ENCODE measurements at places on chromosomes 2 and 18. TPM values are rescaled to one million over a fixed set of nuclear protein-coding genes. Genes with fewer than 3 reads are reported as not detected.

The KRTCAP3 gene
- total RNA-seq: 6.6 TPM

DNA sequence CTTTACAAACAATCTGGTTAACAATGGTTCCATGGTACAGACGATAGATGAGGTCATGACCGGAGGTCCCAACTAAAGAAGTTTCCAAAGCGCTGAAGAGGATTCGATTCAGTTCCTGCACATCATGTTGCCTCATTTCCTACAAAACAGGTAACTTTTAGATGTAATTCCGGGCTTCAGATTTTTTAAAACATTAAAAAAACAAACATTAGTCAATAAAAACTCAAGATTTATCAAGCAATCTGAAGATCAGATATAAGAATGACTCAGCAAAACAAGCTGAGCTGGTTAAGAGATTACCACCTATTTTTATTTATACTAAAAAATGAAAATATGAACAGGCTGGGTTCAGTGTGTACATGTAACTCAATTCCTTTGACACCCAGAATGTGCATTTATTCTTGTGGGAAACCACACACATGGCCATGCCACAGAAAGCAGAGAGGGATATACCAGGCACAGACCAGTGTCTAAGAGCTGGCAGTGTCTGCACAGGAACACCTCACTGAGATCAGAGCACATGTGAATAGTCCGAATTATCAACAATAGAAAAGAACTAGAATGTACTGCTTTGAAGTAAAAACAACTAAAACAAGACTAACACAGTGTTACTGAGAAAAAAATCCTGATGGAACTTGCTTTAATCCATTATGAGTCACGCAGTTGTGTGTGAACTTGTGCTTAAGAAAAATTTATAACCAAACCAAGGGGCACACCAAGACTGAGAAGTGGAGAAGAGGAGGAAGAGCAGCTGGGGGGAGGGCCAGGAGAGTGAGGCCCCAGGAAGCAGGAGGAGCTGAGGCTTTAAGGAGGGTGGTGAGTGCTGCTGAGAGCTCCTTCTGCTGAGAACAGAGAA, 9.5 kb downstream of the USP40 start:
- DNase-seq: no peak

GRCh38 chr2:128626760-128627511, 308.3 kb upstream of the HS6ST1 start:
- DNase-seq: no peak

DNA sequence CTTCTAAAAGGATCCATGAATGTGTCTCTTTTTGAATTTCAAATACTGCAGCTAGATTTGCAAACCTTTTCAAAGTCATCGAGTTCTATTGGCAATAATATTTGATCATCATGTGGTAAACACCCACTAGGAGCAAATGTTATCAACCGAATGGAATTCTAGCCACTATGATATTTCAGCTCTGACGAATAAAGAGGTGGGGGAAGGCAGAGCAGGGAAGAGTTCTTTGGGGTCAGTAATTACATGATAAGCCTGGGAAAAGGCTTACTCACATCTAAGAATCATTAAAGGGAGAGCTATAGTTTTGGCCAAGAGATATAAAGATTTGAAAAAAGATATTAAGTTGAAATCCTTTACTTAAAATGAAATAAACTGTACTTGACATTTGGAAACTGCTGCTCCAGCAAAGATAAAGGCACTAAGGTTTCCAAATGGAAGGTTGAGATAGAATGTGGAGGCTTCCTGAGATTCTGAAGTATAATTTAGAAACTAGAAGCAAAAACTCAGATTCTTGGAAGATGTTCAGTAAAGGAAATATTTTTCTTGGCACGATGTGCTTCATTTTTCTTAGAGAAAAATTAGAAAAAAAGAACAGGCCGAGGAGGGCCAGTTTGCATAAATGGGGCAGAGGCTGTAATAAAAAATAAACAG, 104.7 kb upstream of the ARHGAP28 start:
- DNase-seq: no peak

GRCh38 chr2:181954538-181954883, 31.1 kb upstream of the PPP1R1C start:
- no peak for DNase-seq

The LIPG gene
- not detected for total RNA-seq

- DNase-seq: no peak
These were observed 150.2 kb upstream of the DOK6 start for GRCh38 chr18:69250305-69251151.

GRCh38 chr2:124919296-124919695, 894.2 kb downstream of the CNTNAP5 start:
- no peak for DNase-seq

DNA sequence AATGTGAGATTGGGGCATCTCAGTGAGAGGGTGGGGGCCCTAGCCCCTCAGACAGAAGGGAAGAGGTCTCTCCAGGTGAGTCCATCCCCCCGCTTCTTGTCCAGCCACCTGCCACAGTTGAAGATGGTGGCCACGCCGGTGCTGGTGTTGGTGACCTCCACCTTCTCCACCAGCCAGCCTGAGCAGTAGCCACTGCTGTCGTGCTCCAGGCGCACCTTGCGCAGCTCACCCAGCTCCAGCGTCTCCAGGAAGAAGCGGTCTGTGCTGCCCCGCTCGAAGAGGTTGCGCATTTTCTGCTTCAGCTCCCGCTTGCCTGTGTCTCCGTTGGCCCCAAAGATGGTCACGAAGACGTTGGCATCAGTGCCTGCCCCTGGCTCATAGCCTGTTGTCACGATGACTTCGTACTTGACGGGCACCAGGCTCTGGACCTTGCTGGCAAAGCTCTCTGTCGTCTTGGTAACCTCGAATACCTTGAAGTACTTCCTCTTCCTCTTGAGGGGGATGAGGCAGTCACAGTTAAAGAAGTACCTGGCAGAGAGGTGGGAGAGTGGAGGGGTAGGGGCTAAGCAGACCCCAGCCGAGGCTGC, 179.5 kb downstream of the LOXHD1 start:
- no peak for DNase-seq

The NYAP2 gene
- total RNA-seq: not detected

GRCh38 chr2:129242269-129242668, 737.2 kb upstream of the RAB6C start:
- DNase-seq: no peak

The SERPINE2 gene
- 2.8 TPM for total RNA-seq

Measured in CD8-positive, alpha-beta T cell (primary cell).